ENCODE measurements at places on chromosomes 11 and 22.

- DNase-seq, result no peak
These were observed 47.0 kb downstream of the RTL6 start for GRCh38 chr22:44451016-44451415.

DNA sequence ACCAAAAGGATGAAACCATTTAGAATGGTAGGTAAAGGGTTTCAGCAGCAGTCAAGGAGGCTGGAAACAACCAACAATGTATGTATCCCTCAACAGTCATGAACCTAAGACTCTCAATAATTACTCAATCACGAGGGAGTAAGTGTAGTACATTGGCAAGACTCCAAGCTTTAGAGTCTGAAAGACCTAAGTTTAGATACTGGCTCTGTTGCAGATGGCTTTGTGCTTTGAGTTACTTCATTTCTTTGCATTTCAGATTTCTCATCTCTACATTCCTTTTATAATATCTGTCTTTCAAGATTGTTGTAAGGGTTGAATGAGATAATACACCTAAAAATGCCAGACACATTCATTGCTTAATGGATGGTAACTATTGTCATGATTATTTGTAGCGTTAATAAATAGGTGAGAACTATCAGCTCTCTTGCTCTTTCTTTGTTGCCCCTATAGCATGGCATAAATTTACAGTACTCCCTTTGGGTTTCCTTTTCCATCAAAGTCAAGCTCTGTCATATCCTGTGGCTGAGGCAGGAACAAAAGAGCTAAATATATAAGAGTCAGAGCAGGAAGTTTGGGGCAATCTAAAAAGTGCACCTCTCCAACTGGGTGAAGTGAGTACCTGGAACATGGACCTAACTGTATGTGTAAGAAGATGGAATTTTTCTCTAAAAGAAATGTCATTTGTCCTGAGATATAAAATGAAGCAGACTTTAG lies 228.2 kb upstream of the ZC3H12C start:
- no peak for DNase-seq

GRCh38 chr11:113859665-113860064 lies 15.7 kb downstream of the USP28 start:
- DNase-seq, result no peak

GRCh38 chr11:15327786-15328231 lies 213.1 kb downstream of the INSC start:
- DNase-seq, result peak; percentile 56

- peak; percentile 68 for DNase-seq
These were observed 10.4 kb upstream of the SUN2 start for GRCh38 chr22:38766076-38766777.

- DNase-seq, result peak; percentile 92
These were observed 303.6 kb downstream of the OPCML start for GRCh38 chr11:133228471-133229329.

DNA sequence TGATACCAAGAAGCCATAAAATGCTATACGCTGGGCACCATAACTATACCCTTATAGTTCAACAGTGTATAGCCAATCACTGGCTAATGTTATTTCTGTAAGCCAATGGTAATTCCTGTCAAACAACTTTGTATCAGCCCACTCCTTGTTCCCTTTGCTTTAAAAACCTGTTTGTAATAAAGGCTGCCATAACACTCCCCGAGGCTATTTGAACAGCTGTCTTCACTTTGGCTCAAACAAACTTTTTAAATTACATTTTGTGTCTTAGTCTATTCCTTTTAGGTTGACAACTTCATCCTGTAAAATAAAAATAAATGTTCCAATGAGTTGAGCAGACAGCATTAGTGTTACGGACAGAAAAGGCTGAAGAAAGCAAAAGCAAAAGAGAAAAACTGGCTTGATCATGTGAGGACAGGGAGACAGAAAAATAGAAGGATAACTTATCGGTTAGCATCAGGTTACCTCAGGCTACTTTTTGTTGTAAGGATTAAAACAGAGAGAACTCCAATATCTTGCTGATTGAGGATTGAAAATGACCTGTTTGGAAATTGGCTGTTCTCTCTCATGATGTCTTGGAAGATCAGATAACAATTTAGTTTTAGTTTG lies 95.0 kb downstream of the AASDHPPT start:
- no peak for DNase-seq

- DNase-seq, result peak; percentile 45
These were observed 99.6 kb downstream of the CELSR1 start for GRCh38 chr22:46437671-46438440.

GRCh38 chr22:50717709-50718351 lies 20.2 kb upstream of the ACR start:
- no peak for DNase-seq

DNA sequence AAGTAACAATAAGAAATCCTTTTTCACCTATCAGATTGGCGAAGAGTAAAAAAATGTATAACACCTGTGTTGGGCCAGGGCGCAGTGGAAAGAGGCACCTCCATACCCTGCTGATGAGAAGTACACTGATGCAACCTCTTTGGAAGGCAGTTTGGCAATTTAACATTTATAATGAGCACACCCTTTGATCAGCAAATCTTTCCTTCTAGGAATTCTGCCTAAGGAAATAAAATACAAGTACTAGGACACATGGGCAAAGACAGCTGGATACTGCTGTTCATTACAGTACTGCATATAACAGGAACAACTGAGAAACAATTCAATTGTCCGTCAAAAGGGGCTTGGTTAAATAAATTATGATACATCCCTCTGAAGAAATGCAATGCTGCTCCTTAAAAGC lies 110.1 kb downstream of the RPL27A start:
- no peak for DNase-seq

GRCh38 chr11:112751329-112751728 lies 209.9 kb upstream of the NCAM1 start:
- DNase-seq, result peak; percentile 31

Measured in NCI-H1092 treated with DMSO at 0.1 percent for 48 hours (cell line).